ENCODE measurements at places on chromosomes 2 and 18.

DNA sequence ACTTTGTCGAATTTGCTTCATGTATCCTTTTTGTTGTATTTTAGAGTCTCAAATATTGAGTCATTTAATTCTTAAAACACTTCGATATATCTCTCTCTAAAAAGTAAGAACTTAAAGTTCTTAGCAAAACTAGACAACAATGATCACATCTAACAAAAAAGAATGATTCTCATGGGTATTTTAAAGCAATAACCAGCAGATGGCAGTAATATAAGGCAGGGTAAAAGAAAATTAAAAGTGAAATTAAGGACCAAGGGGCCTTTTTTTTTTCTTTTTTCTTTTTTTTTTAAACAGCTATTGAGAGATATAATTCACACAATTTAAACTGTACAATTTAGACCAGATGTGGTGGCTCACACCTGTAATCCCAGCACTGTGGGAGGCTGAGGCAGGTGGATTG lies 9.9 kb upstream of the AOX1 start:
- DNase-seq = no peak

DNA sequence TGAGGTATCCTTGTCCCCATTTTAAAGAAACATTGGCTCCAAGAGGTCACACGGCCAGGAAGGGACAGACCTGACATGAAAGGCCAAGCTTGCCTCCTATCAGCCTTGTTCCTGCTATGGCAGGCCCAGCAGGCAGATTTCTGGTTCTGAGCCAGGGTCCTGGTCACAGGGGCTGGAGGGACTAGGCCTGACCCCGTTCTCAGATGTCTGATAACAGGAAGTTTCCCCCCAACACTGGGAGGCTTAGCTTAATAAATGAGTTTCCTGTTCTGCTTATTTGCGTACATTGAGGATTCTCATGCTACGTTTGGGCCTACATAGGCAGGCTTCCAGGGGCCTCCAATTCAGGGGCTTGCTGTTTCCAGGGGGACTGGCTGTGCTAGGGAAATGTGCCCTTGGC lies 107.8 kb upstream of the LTBP1 start:
- DNase-seq = no peak

GRCh38 chr2:67991456-67991855 lies 71.3 kb downstream of the C1D start:
- DNase-seq = no peak

GRCh38 chr2:12498704-12499103 lies 218.0 kb upstream of the TRIB2 start:
- no peak for DNase-seq

GRCh38 chr18:48827291-48828193 lies 123.2 kb downstream of the SMAD7 start:
- DNase-seq = no peak
